Fibroblast of mammary gland (primary cell): ENCODE measurements at places on chromosomes 3 and 15.

- no peak for DNase-seq
Observed at GRCh38 chr15:75631935-75632334, 6.4 kb upstream of the SNUPN start.

GRCh38 chr3:72597043-72597442 is 251.2 kb downstream of the SHQ1 start:
- DNase-seq = no peak

DNA sequence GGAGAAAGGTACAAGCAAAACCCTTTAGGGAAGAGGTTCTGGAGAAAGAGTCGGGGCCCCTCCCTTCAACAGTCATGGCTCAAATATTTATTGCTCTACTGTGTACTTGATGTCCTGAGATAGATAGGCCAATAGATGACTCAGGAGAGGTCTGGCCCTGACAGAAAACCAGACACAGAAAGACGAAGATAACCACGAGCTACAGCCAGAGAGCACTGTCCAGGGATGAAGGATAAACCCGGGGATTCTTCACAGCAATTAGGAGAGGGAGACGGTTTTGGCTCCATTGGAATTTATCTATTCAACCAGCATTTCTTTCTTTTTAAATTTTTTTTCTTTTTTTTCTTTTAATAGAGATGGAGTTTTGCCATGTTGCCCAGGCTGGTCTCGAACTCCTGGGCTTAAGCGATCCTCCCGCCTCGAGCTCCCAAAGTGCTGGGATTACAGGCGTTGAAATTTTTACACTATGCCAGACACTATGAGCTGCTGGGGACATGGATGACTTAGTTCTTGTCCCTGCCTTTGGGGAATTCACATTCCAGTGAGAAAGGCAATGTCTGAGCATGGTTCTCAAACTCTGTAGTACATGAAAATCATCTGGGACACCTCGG is 4.6 kb upstream of the CIDEC start:
- DNase-seq = peak; percentile 96

DNA sequence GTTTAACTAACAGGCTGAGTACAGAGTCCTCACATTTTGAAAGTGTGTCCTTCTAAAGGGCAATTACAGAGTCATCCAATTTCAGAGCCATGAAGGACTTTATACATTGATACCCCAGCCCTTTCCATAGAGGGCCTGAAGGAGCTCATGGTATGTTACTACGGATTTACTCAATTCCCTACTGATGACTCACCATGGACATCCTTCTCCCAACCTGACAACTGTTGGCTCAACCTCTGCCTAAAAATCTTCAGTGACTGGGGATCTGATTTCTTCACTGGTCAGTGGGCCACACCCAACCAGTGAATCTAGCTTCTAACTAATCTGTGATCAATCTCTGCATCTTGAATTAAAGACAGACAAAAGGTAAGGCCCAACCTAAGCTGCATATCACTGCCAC is 963.4 kb upstream of the CFAP20DC start:
- DNase-seq = peak; percentile 14

- DNase-seq = no peak
Observed at GRCh38 chr3:111509308-111509707, 32.7 kb upstream of the CD96 start.

DNA sequence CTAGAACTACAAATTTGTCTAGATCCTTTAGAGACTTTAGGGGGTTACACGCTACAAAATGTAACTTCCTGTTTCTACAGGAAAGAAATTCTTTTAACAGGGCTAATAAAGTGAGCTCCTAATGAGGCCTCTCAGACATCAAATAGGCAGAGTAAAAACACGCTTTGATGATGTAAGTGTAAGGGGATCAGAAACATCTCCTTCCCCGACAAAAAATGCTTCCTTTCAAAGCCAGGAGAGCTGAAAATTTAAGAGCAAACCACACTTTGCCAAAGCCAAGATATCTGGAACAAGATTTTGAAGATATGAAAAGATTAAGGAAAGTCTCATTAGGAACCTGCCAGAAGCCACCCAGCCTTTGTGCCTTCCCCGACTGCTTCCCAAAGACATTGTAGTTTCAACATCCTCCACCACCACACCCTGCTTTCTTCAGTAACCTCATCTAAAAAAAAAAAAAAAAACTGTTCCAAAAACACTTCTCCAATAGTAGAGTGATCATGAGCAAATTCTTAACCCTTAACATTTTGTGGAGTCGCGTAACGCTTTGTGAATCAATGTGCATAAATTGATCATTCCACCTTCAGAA is 505.0 kb upstream of the THBS1 start:
- no peak for DNase-seq

- DNase-seq = peak; percentile 93
Observed at GRCh38 chr3:11096266-11097139, 57.8 kb upstream of the HRH1 start.

- no peak for DNase-seq
Observed at GRCh38 chr15:98694161-98694560, 45.8 kb downstream of the IGF1R start.

GRCh38 chr3:182692695-182693094 is 100.6 kb upstream of the ATP11B start:
- DNase-seq = no peak

- no peak for DNase-seq
Observed at GRCh38 chr3:87674397-87675161, 384.2 kb downstream of the CGGBP1 start.

- DNase-seq = no peak
Observed at GRCh38 chr15:69951898-69952555, 145.7 kb downstream of the TLE3 start.

DNA sequence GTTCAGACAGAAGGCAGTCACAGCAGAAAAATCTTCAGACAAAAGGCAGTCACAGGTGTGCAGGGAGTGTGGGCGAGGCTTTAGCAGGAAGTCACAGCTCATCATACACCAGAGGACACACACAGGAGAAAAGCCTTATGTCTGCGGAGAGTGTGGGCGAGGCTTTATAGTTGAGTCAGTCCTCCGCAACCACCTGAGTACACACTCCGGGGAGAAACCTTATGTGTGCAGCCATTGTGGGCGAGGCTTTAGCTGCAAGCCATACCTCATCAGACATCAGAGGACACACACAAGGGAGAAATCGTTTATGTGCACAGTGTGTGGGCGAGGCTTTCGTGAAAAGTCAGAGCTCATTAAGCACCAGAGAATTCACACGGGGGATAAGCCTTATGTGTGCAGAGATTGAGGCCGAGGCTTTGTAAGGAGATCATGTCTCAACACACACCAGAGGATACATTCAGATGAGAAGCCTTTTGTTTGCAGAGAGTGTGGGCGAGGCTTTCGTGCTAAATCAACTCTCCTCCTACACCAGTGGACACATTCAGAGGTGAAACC is 27.6 kb downstream of the ZNF589 start:
- DNase-seq = peak; percentile 33

- peak; percentile 57 for DNase-seq
Observed at GRCh38 chr3:149401212-149401925, 23.9 kb upstream of the TM4SF1 start.

DNA sequence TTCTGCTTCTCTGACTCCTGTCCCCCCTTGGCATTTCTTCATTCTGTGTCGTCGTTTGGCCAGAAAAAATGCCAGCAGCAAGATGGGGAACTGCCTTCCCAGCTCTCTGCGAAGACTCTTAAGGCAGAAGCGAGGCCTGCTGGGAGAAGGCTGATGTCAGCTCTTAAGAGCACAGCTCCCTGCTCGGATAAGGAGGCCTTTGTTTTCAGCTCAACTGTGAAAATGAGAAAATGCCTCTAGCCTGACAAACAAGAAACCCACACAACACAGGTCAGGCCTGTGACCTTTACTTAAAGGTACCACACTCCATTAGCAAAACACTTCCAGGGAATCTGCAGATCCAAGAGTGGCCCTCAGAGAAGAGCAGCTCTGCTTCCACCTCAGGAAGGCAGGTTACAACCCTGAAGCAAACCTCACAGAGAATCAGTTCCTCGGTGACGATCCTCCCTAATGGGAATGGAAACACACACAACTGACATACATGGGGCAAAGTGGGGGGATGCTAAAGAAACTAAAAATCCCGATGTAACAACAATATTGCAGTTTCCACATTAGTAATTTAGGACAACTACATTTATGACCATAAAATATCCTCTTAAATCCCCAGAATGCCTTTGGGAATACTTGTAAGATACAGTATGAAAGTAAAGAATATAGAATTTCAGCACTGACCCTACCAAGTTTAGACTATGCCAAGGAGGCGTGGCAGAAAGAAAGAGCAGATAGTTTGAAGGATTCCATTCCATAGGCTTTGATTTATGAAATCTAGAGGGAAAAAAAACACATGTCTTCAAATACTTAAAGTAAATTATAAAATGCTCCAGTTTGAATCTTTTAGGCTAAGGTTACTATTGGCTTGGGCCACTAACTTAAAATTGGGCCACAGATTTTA is 52.1 kb downstream of the VGLL4 start:
- peak; percentile 64 for DNase-seq

DNA sequence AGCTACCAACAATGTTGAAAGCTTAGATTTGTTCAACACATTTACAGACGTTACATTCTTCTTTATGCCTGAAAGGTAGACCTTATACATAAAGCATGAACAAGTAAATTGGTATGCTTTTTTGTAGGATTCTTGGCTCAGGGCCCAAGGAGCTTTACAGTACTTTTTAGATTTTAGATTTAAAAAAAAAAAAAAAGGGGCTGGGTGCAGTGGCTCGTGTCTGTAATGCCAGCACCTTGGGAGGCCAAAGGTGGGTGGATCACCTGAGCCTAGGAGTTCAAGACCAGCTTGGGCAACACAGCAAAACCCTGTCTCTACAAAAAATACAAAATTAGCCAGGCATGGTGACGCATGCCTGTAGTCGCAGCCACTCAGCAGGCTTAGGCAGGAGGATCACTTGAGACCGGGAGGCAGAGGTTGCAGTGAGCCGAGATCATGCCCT is 39.7 kb downstream of the MEF2A start:
- no peak for DNase-seq

- peak; percentile 64 for DNase-seq
Observed at GRCh38 chr3:112327371-112327951, 5.5 kb upstream of the CD200 start.

DNA sequence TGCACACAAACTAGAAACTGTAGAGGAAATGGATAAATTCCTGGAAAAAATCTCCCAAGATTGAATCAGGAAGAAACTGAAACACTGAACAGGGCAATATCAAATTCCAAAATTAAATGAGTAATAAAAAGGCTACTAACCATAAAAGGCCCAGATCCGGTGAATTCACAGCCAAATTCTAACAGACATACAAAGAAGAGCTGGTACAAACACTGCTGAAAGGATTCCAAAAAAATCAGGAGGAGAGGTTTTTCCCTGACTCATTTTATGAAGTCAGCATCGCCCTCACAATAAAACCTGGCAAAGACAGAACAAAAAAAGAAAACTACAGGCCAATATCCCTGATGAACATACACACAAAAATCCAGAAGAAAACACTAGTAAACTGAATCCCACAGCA is 462.4 kb upstream of the THBS1 start:
- peak; percentile 96 for DNase-seq

DNA sequence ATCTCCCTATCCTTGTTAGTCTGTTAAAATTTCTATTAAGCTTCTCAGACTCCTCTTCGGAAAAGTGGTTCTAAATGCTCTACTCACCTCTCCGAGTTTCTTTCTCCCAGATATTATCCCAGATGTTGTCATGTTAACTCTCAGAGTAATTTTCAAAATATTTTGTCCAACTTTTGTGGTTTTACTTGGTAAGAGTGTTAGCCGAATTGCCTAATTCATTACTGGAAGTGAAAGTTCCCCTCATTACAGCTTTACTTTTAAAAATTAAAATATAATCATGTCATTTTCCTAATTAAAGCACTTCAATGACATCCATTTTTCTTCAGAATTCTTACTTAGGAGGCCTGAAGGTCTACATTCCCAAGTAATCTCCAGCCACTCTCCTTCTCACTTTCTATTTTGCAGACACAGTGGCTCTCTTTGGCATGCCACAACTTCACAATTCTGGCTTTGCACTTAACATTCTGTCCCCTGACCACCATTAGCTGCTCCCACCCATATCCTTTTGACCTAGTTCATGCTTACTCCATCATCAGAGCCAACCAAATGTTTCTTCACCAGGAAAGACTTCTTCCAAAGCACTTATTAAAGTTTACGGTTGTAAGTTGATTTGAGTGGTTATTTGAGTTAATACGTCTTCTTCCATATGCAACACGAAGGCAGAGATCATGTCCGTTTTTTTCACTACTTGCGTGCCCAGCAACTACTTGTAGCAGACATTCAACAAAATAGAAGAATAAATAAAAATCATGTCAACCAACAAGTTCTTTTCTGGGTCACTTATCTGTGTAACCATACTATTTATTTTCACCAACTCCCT is 10.2 kb upstream of the TIPARP start:
- DNase-seq = no peak

GRCh38 chr15:57406062-57406772 is 29.9 kb downstream of the CGNL1 start:
- DNase-seq = peak; percentile 15

- no peak for DNase-seq
Observed at GRCh38 chr3:47606165-47606564, 27.5 kb upstream of the CSPG5 start.

GRCh38 chr15:42279234-42279723 is 6.0 kb upstream of the TMEM87A start:
- DNase-seq = no peak

GRCh38 chr15:28931828-28932227 is 46.1 kb downstream of the APBA2 start:
- DNase-seq = no peak

DNA sequence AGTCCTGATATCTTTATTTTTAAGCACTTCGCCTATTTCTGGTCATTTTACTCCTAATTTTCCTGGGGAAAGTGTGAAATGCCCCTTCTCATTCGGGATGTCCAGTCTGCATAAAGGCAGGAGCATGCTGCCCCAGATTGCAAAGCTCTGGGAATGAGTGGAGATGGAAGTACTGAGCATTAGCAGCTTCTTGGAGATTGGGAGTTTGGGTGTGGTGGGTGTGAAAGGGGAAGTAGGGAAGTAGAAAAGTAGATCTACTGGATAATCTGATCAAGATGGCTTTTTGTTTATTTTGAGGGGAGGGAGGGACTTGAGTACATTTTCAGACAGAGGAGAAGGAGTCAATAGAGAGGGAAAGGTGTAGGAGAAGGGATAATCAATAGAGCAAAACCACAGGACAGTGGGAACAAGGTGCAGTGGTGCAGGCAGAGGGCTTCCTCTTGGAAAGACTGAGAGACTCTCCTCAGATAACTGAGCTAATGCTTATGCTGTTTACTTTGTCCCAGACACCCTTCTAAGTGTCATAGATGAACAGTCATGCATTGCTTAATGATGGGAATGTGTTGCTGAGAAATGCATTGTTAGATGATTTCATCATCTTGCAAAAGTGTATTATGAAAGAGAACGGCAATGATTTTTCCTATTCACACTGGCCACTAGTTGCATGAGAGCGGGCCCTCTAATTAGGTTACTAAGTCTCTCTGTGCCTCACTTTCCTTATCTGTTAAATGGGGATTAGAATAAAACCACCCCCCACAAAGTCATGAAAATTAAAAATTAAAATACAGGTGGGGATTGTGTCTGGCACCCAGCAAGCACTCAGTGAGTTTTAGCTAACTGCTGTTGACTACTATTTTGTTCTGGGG is 45.5 kb downstream of the PHLDB2 start:
- DNase-seq = peak; percentile 95

DNA sequence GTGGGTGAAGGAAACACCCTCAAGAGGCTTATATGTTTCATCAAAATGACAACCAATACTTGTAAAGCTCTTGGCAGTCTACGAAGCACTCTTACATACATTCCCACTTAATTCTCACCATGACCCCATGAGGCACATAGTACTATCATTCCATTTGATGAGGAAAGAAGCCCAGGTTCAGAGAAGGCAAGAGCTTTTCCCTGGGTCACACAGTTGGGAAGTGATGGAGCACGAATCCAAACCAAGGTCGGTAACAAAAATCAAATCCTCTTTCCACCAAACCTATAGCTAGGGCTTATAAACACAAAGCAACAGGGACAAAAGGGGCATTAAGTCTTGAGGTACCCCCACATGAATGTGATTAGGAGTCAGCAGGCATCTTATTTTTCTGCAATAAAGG is 187.1 kb downstream of the UACA start:
- DNase-seq = no peak
